C1 segment of cervical spinal cord (tissue), 14 donors: ENCODE measurements at places on chromosomes 4 and X.

DNA sequence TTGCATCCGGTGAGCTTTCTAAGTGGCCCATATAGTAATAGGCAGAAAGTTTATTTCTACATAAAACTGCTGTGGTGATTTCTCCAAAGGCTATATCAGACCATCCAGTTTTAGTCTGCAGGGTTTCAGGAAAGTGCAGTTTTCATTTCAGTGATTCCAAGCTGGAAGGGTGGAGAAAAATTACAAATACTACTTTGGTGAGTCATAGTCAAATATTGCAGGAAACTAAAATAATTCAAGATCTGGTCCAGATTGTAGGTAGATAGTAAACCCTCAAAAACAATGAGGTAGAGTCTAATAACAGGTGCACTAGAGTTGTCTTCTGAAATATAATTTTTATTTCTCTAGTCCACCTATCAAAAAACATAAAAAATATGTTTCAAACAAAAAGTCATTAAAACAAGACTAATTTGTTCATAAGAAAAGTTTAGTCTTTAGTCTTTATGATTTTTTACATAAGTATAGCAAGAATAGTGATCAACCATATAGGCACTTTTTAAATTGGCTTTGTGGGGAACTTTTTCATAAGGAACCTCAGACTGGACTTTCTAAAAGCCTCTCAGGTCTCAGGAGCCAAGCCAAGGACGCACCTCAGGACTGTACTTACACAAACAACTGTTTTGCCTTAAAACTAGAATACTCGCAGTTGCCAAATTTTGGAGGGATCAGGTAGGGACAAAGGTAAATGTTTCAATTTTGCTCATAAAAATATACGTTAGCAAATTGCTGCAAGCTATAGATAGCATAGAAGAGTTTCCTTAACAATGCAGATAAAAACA, 101.8 kb upstream of the TLR3 start:
- no peak for DNase-seq

- DNase-seq: no peak
These were observed 139.1 kb downstream of the ARX start for GRCh38 chrX:24876530-24877287.

GRCh38 chrX:118211891-118212816, 95.5 kb upstream of the KLHL13 start:
- no peak for DNase-seq

DNA sequence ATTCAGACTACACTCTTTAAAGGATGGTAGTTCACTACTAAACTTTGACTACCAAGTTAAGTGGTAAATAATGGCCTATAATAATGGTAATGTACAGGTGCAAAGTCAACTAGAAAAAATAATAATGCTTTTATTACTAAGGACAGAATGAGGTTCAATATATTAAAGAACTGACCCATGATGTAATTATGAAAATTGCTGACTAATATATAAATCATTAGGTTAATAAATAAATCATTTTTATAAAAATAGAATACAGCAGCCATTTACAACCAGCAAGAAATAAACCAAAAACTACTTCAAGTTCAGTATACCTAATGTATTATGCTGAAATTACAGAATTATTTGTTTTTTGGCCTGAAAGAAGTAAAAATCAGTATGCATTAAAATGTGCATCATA, 577.2 kb downstream of the PPARGC1A start:
- no peak for DNase-seq

DNA sequence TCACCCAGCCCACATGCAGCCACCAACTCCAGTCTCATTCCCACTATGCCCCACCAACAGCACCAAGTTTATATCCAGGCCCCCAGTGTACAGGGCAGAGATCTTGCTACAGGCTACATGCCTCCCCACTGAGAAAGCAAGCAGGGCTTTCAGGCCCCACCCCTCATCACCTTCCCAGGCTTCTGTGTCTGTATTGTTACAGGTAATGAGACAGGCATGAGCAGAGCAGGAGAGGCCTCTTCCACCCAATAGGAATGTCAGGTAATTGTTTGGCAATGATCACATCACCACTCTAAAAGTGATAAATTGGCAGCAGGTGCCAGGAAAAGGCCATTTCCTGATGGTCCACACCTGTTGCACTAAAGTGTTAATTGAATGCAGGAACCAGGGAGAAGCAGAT, 102.5 kb downstream of the ZNF518B start:
- no peak for DNase-seq
